ENCODE measurements at places on chromosomes 11 and 22. TPM values are rescaled to one million over a fixed set of nuclear protein-coding genes. Genes with fewer than 3 reads are reported as not detected.

GRCh38 chr11:72773696-72774095 is 20.2 kb downstream of the STARD10 start:
- no peaks in the 10 kb centered on the region for H3K27me3 ChIP-seq
- H3K4me1 ChIP-seq, result peaks cover 3% of the 10 kb centered on the region
- H3K4me3 ChIP-seq, result no peak overlapping the region

Gene PRRG4
- 0.87 TPM for total RNA-seq

Gene UPK3A
- not detected for total RNA-seq

GRCh38 chr11:112455791-112456190 is 195.1 kb upstream of the PLET1 start:
- H3K27me3 ChIP-seq, result no peaks in the 10 kb centered on the region
- H3K4me3 ChIP-seq, result no peak overlapping the region
- no peaks in the 10 kb centered on the region for H3K36me3 ChIP-seq

Gene MALAT1
- total RNA-seq, result 13,645 TPM

DNA sequence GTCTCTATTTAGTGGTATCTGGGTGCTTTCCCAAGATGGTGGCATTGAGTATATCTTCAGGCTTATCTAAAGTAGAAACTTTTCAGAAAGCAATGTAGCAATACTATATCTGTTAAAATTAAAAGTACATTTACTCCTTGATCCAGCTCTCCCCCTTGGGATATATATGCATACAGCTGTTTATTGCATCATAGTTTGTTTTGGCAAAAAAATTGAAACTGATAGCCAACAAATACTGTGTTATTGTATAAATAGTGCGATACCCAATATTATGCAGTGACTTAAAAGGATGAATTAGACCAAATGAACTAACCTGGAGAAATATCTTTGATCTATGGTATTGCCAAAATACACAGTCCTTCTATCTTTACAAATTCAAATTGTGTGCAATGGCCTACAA is 8.4 kb upstream of the OR10A3 start:
- H3K27ac ChIP-seq, result no peak overlapping the region
- no peak overlapping the region for H3K4me3 ChIP-seq
- DNase-seq, result no peak
- H3K27me3 ChIP-seq, result peaks cover 9% of the 10 kb centered on the region
- H3K4me1 ChIP-seq, result no peaks in the 10 kb centered on the region
- no peaks in the 10 kb centered on the region for H3K36me3 ChIP-seq

DNA sequence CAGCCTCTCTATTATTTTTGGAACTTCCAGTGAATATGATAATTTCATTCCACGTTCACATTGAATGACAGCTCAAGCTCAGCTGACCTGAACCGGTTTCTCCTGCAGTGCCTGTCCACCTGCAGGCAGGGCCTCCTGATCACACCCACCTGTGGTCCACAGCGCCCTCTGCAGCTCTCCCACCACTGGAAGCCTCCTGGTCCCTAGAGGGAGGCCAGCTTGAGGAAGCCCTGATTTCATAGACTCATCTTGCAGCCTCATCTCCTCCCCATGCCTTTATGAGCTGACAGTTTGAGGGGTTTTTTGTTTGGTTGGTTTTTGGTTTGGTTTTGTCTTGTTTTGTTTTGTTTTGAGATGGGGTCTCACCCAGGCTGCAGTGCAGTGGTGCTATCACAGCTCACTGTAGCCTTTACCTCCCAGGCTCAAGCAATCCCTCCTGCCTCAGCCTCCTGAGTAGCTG is 29.9 kb upstream of the MALAT1 start:
- H3K4me1 ChIP-seq, result peaks cover 49% of the 10 kb centered on the region
- no peak overlapping the region for H3K4me3 ChIP-seq

Gene FAM83F
- 0.05 TPM for total RNA-seq

Gene PTGDR2
- total RNA-seq, result not detected

Gene SCGB1A1
- 1.1 TPM for total RNA-seq

DNA sequence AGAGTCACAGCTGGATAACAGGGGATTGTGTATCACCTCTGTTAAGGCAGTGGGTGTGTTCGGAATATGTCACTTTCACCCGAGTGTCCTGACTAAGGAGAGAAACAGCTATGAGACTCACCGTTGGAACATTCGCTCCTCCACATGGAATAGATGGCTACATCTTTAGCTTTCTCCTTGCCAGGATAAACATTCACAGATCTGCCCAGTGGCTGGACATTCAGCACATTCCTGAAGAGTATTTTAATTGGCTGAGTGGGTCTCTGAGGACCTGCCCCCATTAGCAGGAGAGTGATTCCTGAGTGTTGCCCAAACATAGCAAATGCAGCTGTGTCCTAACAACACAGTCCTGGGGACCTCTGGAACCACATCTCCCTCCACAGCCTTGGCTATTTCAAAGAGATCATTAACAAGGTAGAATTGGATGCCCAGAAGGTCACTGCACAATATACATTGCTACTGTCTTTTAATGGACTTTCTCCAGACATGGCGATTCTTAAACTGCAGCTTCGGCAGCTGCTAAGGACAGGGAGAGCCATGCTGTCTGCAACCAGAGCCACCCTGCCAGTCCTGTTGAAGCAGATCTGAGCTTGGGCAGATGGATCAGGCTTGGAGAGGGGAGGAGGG is 435.0 kb upstream of the CADM1 start:
- no peak overlapping the region for H3K27ac ChIP-seq
- no peak for DNase-seq
- no peaks in the 10 kb centered on the region for H3K36me3 ChIP-seq
- no peaks in the 10 kb centered on the region for H3K27me3 ChIP-seq

Gene HPX
- total RNA-seq, result 1.0 TPM

- DNase-seq, result no peak
- H3K36me3 ChIP-seq, result no peaks in the 10 kb centered on the region
- peaks cover 7% of the 10 kb centered on the region for H3K27me3 ChIP-seq
- no peak overlapping the region for H3K4me3 ChIP-seq
- H3K4me1 ChIP-seq, result no peaks in the 10 kb centered on the region
These were observed 21.6 kb downstream of the NNMT start for GRCh38 chr11:114317787-114318137.

DNA sequence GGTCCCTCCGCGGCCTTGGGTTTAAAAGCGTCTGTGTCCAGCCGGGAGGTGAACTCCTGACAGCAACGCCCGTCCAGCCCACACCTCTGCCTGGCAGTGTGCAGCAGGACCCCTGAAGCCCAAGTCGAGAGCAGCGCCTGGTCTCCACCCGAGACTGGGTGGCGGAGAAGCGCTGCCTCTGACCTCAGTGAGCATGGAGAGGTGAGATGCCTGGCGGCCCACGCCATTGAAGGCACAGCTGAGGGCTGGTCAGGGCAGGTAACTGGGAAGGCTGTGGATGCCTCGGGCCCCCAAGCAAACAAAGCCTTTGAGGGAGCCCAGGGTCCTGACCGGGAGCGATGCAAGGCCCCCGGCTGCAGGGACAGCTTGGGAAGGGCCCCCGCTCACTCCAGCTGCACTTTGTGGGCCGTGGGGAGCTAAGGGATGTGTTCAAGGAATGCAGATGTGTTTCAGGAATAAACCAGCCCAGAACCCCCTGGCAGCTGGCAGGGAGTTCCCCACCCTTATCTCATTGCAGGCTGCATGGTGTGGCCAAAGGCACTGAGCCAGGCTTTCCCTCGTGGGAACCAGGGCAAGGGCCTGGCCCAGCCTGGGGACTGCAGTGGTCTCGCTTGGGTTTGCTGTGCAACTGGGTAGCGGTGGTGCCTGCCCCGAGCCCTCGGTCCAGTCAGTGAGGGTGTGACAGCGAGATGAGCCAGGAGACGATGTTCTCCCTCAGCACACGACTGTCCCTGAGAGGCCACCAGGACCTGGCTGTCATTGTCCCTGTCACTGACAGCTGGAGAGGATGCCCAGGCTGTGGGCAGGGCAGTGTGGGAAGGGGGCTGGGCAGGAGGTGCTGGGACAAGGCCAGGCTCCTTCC is 92.5 kb downstream of the WNT7B start:
- H3K4me1 ChIP-seq, result no peaks in the 10 kb centered on the region
- no peak overlapping the region for H3K27ac ChIP-seq
- H3K36me3 ChIP-seq, result no peaks in the 10 kb centered on the region
- no peak for DNase-seq
- H3K4me3 ChIP-seq, result no peak overlapping the region

- H3K36me3 ChIP-seq, result no peaks in the 10 kb centered on the region
- no peaks in the 10 kb centered on the region for H3K4me1 ChIP-seq
- H3K4me3 ChIP-seq, result no peak overlapping the region
- H3K27ac ChIP-seq, result no peak overlapping the region
- H3K27me3 ChIP-seq, result 0 out of 2 replicates have a peak, but pooled peaks cover 4% of the 10 kb centered on the region
These were observed 40.0 kb downstream of the BTG4 start for GRCh38 chr11:111472228-111472627.

GRCh38 chr11:8759634-8760033 is 77.0 kb downstream of the RPL27A start:
- H3K36me3 ChIP-seq, result no peaks in the 10 kb centered on the region
- DNase-seq, result no peak
- no peak overlapping the region for H3K27ac ChIP-seq
- H3K27me3 ChIP-seq, result no peaks in the 10 kb centered on the region
- H3K4me1 ChIP-seq, result no peaks in the 10 kb centered on the region

DNA sequence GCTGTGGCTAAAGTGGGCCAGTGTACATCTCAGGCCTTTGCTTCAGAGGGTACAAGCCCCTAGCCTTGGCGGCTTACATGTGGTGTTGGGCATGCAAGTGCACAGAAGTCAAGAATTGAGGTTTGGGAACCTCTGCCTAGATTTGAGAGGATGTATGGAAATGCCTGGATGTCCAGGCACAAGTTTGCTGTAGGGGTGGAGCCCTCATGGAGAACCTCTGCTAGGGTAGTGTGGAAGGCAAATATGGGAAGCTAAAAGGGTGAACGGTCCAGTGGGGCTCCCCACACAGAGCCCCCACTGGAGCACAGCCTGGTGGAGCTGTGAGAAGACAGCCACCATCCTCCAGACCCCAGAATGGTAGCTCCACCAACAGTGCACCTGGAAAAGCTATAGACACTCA is 28.5 kb upstream of the PGR start:
- no peaks in the 10 kb centered on the region for H3K36me3 ChIP-seq
- no peaks in the 10 kb centered on the region for H3K27me3 ChIP-seq
- H3K27ac ChIP-seq, result no peak overlapping the region
- no peaks in the 10 kb centered on the region for H3K4me1 ChIP-seq
- no peak for DNase-seq

Gene KRTAP5-2
- not detected for total RNA-seq

DNA sequence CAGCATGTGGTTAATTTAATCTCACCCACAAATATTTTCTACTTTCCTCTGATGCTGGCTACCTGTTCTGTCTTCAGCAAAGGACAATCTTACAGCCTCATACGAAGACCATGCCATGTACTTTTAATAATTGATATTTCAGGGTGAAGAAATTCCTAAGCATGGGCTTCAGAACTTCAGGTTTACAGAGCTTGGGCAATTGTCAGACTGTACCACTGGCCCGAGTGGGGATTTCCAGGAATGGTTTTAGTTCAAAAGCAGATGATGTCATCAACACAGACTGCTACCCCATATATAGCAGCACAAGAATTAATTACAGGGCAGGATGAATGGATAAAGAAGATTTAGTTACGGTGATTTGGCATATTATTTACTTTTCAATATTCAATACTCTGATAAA is 171.8 kb downstream of the ETS1 start:
- H3K27ac ChIP-seq, result no peak overlapping the region
- H3K4me3 ChIP-seq, result no peak overlapping the region
- no peaks in the 10 kb centered on the region for H3K4me1 ChIP-seq
- no peak for DNase-seq
- no peaks in the 10 kb centered on the region for H3K36me3 ChIP-seq

GRCh38 chr11:65058012-65058411 is 341 bp downstream of the NAALADL1 start:
- H3K36me3 ChIP-seq, result no peaks in the 10 kb centered on the region
- DNase-seq, result no peak
- no peaks in the 10 kb centered on the region for H3K4me1 ChIP-seq
- H3K27me3 ChIP-seq, result no peaks in the 10 kb centered on the region

- DNase-seq, result no peak
- no peak overlapping the region for H3K4me3 ChIP-seq
- H3K4me1 ChIP-seq, result no peaks in the 10 kb centered on the region
These were observed 1078.6 kb downstream of the LRRC4C start for GRCh38 chr11:40380835-40381234.

DNA sequence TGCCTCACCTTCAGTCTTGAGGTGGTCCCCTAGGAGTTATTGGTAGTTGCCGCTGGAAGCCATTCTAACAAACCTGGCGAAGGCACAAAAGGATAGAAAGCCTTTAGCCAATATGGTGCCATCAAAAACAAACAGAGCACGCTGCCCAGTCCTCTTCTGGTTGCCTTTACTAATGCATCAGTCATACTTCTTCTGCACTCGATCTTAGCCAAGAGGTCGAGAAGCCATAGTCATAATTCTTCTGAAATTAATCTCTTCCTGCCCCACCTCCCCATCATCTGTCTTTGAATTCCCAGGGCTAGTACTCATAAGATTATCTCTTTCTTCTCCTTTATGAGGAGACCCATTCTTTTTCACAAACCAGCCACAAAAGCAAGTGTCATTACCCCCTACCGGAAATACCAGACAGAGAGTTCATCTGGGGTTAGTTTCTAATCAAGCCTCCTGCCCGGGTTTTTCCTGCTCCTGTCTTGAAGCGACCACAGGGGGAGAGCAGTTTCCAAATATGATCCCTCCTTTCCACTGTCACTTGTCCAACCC is 21.4 kb upstream of the EHF start:
- H3K27me3 ChIP-seq, result no peaks in the 10 kb centered on the region
- H3K36me3 ChIP-seq, result no peaks in the 10 kb centered on the region
- H3K27ac ChIP-seq, result no peak overlapping the region
- no peak for DNase-seq
- no peak overlapping the region for H3K4me3 ChIP-seq

- no peaks in the 10 kb centered on the region for H3K36me3 ChIP-seq
- H3K27me3 ChIP-seq, result no peaks in the 10 kb centered on the region
- DNase-seq, result no peak
- no peaks in the 10 kb centered on the region for H3K4me1 ChIP-seq
These were observed 40.1 kb upstream of the CARD18 start for GRCh38 chr11:105179542-105180278.

DNA sequence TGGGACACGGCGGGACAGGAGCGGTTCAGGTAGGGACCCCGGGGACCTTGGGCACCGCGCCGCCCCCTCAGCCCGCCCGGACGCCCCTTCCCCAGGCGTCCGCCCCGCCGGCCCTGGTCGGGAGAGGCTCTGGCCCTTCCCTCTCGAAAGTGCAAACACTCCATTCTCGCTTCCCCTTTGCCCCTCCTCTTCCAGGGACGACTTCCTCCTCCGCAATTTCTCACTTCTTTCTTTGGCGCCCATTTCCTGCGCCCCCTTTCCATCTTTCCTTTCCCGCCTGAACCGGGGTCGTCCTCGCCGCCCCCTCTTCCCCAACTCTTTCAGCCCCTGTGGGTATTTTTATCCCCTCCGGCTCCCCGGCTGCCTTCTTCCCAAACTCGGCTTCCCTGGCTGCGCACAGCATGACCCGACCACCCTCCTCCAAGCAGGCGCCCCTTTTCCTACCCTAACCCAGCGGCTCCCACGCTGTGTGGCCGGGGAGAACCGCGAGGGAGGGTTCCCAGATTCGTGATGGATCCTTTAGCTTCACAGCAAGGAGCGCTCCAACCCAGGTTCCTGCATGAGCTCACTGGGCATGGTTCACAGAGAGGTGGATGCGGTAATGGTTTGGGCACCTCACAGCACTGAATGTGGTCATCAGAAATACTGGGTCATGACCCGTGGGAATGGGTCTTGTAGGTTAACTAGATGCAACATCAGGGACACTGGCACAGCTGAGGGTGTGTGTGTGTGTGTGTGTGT is 689 bp downstream of the RAB39A start:
- peak overlapping the region; percentile 23 for H3K27ac ChIP-seq
- peaks cover 3% of the 10 kb centered on the region for H3K27me3 ChIP-seq
- DNase-seq, result no peak
- H3K4me3 ChIP-seq, result peak overlapping the region; percentile 84
